Mucosa of descending colon (tissue), 3 donors: ENCODE measurements at places on chromosomes 16 and 17. TPM values are rescaled to one million over a fixed set of nuclear protein-coding genes. Genes with fewer than 3 reads are reported as not detected.

Gene HS3ST6
- total RNA-seq = 2.5 TPM

Gene FNDC8
- total RNA-seq = not detected

Gene GPT2
- total RNA-seq = 10.5 TPM

Gene HOXB4
- 5.3 TPM for total RNA-seq

Gene KRTAP4-3
- total RNA-seq = not detected
